LNCaP clone FGC (cell line): ENCODE measurements at places on chromosomes 12 and 14.

- peak; percentile 77 for DNase-seq
These were observed at the start of gene SART3 for GRCh38 chr12:108560752-108561719. Gene SART3, minus strand, starts transcription at chr12:108561173. Its CDS starts 19 bp downstream, at chr12:108561154.

DNA sequence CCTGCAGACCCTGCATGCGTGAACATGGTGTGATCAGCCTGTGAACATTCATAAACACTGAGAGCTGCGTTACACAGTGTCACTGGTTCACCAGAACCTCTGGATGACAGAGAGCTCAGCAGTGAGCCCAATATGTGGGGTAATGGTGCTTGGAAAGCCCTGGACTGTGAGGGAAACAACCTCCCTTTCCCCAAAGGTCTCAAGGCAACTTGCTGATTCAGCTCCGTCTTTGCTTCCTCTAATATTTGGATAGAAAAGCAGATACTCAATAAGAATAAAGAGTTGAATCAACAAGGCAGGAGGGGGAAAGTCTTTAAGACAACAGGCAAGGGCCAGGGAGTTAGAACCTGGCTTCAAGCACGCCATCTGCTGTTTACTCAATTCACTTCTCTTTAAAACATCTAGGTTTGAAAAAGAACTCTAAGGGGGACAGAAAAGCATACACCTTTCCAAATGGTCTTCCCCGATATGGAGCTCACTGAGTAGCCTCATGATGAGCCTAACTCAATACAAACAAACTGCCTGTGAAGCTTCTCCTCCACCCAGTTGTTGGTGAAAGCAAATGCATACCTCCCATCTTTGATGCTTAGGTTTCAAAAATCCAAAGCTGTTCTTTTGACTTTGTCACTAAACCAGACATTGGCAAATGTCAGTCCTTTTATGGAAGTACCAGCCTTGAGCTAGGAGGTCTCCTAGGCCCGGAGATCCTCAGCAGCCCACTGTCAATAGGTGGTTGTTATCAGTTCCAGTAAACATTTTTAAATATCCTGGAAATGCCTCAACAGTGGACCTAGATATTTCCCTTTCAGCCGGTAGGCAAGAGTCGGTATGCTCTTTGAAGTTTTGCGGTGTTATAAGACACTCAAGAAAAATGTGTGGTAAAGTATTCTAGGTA, 76.1 kb downstream of the SAMD4A start:
- no peak for DNase-seq

DNA sequence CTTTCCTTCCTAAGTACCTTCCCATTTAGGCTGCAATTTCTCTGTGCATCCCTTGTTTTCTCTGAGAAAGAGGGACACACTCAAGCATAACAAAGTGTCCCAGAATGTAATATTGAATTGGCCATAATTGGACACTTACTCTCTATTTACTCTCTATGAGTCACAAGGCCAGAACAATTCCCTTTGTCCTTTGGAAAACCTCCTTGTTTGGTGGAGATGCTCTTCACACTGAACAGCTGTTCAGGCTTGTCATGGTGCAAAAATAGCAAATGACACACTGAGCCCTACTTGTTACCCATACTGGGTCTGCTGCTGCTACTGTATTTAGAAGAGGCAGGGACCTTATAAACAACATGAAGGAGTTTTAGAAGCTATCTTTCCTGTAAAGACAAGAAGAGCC, 1590.5 kb upstream of the TMEM132C start:
- no peak for DNase-seq

GRCh38 chr14:72701237-72701565, 192.7 kb downstream of the DPF3 start:
- no peak for DNase-seq

DNA sequence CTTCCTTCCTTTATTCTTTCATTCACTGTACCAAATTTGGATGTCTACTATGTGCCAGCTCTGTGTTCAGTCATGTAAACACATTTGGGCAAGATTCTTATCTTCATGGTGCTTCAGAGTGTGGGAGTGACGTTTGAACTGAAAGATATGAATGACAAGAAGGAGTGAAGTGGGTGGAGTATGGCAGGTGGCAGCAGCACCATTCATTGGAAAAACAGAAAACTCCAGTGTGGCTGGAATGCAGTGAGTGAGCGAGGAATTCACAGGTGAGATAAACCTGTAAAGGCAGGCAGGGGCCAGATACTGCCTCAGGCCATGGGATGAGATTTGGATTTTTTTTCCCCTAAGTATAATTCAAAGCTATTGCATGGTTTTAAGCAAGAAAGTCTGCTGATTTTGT, 140.7 kb upstream of the CCDC198 start:
- peak; percentile 48 for DNase-seq

GRCh38 chr12:18868717-18869116, 130.8 kb downstream of the CAPZA3 start:
- no peak for DNase-seq

GRCh38 chr14:93009471-93010129, 86.7 kb downstream of the CHGA start:
- no peak for DNase-seq

DNA sequence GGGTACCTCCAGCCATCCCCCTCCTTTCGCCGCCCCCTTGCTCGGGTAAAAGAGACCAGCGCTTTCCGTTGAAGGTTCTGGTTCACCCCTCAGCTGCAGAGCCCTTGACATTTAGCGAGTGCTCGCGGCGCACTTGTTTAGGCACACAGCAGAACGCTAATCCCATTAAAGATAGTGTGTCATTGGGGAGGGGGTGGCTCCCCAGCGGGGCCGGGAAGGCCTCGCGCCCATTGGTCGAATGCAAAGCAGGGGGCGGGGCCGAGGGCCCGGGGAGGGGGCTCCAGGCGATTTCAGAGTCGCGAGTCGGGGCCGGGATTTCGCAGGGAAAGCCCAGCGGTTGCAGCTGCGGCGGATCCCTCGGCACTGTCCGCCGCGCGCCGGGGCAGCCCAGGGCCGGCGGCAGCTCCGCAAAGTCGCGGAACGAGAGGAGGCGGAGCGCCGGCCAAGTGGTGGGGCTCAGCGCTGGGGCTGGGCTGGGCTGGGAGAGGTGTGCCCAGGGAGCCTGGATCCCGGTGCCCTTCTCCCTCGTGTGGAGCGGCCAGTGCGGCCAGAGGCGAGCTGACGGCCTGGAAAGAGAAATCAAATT, 122.9 kb downstream of the TSPAN9 start:
- no peak for DNase-seq

DNA sequence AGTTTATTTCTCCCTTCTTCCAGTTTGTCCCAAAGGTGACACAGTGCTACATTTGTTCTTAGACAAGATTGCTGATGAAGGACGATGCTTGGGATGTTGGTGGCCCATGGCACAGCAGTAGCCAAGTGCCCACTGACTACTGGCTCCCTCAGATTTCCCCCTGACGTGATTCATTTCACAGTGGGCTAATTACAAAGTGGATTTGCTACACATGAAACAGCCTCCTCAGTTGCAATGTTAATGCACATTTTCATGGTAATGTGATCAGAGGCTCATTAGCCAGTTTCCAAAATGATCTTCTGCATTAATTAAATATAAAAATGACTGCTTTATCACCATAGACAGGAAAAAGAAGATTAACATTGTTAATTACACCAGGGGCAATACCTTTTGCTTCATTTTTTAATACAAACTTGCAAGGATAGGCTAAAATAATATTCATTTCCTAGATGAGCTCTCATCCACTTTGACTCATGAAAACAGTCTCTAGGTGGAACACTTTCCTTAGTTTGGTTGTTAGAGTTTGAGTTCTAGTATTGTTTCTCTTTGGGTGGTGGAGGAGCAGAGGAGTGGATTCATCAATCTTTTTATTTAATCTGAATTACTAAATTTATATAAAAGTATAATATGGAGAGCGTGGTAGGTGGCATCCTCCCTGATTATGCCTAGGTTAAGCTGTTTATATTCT, 250.9 kb downstream of the PDZRN4 start:
- DNase-seq = no peak

GRCh38 chr12:20455001-20455706, 86.8 kb downstream of the PDE3A start:
- no peak for DNase-seq

DNA sequence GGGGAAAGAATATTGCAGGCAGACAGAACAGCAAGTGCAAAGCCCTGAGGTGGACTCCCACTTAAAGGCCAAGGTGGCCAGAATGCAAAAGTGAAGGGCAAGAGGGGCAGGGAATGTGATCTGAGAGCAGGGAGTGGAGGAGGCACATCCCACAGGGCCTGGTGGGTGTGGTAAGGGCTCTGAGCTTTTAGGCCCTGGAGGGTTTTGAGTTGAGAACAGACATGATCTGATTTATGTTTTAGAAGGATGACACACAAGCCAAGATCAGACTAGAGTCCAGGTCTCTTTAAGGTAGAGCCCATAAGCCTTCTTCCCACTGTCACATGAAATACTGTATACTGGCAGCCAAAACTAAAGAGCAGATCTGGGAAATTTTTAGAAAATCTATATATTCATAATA, 162.5 kb downstream of the SLC38A4 start:
- DNase-seq = no peak

GRCh38 chr12:7134396-7135166, 4.4 kb downstream of the CLSTN3 start:
- no peak for DNase-seq

- DNase-seq = no peak
These were observed 27.4 kb upstream of the TSPAN9 start for GRCh38 chr12:3049611-3050249.

DNA sequence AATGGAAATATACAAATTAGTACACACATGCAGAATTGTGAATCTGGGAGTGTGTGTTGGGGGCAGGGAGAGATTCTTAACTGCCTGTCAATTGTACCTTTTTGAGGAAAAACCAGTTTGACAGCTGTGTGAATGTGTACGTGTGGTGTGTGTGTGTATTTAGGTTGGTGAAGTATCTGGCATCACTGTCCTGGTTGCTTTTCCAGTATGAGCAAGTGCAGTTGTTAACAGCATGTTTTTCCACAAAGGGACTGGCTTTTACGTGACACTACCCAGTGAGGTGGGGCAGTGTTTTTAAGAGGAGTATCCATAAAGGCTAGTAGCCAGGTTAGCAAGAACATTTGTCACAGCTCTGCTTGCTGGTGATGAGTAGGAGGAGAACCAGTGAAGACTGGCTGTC, 56.1 kb downstream of the DAAM1 start:
- peak; percentile 83 for DNase-seq

DNA sequence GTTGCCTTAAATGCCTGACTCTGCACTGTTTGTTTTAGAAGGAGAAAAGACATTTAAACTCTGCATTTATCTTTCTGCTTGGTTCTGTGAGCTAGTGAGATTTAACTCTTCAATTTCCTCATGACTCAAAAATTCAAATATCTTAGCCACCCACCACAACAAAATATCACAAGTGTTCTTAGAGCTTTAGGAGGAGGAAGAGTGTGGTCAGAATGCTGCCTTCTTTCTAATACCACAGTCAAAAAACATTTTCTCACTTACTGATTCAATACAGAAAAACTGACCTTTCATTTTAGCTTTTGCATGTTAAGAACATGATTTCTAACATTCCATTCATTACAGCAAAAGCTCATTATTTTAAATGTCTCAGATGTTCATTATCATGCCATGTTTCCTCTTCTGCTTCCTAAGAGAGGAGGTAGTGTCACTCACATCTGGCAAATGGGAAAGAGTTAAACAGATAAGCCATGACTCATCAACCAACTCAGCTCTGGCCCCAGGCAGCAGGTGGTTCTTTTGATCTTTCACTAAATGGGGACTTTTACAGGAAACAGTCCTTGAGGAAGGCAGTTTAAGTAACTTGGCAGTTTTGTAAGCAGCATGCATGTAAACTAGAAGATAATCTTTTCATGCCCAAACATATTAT, 56.4 kb upstream of the RNU6-8 start:
- DNase-seq = no peak

DNA sequence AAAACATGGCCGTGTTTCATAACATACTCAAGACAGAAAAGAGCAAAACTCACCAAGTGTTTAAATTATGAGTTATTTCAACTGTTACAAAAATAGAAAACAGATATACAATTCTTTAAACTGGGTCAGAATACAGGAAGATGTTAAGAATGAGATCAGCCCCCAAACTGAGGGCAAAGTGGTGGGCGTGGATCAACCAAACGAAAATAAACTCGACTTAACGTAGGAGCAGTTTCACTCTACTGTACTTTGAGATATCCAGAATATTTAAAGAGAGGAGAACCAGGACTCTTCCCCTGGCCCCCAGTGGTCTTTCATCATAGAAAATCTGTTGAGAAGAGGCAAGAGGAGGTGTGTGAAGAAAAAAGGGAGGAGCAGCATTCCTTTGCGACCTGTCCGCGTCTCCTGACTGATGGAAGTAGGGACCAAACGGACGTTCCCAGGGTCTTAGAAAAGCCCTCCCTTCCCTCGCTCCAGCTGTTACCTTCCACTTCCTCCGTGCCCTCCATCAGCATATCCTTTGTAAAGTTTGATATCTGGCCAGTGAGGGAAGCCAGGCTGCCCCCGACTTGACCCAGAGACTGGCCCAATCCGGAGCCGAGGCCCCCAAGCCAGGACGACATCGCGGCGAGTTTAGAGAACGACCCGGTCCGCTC, 668 bp downstream of the TRIP11 start:
- peak; percentile 13 for DNase-seq

DNA sequence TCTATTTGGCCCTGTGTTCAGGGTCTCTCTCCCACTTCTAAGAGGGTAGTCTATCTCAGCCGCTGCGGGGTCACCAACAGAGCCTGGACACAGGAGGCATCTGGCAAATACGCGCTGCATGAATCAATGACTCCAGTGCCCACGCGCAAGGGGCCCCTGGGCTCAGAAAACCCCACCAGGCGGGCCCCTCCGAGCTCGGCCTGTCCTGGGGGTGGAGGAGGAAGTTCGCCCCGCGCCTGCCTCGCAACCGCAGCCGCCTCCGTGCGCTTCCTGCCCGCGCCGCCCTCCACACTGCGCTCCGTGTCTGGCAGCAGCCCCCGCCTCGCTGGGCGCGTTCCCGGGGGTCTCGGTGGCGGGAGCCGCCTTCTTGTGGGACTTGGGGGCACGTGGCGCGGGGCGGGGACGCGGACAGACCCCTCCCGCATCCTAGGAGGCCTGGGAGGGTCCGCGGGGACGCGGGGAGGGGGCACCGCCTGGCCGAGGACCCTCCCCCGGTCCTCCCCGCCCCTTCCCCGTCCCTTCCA, 811 bp upstream of the FBRSL1 start:
- DNase-seq = no peak

GRCh38 chr12:56151672-56152131, 685 bp upstream of the MYL6B start:
- DNase-seq = no peak

DNA sequence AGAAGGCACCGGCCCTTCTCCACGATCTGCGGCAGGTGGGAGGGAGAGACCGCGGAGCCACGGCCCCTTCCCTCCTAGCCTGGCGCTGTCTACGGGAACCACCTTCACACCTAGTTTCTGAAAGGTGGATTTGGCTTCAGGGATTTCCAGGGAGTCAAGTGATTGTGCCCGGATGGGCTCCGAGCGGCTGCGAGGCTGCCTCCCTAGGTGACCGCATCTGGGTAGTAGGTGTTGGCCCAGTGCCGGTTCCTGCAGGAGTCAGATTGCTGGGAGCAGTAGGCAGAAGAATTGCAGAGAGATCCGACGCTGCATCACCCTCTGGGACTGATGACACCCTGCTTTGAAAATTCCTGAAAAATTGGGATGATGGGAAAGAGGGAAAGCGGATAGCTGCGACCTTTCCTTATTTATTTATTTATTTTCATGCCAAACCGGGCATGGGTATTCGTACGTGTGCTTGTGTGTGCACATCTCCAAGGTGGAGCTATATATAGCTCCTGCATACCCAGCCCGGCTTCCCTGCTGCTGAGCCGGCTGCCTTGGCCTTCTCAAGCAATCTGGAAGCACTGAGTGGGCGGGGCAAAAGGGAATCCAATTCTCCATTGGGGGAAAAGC, 1.1 kb downstream of the CNTN1 start:
- DNase-seq = no peak

GRCh38 chr12:128098730-128099129, 168.2 kb upstream of the TMEM132C start:
- DNase-seq = no peak
